ENCODE measurements at places on chromosomes 3 and 15.

DNA sequence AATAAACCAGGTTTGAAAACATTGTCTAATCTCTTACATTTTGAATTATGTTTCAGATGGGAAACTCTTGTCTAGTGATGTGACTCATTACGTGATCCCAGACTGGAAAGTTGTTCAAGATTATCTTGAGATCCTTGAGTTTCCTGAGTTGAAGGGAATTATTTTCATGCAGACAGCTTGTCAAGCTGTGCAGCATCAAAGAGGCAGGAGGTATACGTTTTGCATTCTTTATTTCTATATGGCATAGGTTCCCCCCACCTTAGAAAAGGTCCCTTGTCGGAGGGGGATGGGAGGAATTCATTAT is 1.5 kb downstream of the DIS3L start:
- DNase-seq: no peak

- no peak for DNase-seq
Measured at GRCh38 chr3:62562596-62562995, 189.2 kb upstream of the FEZF2 start.

DNA sequence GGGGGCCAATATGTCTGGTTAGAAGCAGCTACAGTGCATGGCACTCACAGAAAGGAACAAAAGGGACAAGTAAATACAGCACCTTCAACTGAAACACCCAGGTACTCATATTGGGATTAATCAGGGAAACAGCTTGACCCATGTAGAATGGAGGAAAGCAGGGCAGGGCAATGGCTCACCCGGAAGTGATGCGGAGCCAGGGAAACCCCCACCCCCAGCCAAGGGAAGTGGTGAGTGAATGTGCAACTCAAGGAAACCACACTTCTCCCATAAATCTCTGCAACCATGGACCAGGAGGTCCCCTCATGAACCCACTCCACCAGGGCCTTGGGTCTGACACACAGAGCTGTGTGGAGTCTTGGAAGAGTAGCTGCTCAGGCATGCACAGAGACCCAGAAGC is 117.1 kb downstream of the MTHFS start:
- no peak for DNase-seq

DNA sequence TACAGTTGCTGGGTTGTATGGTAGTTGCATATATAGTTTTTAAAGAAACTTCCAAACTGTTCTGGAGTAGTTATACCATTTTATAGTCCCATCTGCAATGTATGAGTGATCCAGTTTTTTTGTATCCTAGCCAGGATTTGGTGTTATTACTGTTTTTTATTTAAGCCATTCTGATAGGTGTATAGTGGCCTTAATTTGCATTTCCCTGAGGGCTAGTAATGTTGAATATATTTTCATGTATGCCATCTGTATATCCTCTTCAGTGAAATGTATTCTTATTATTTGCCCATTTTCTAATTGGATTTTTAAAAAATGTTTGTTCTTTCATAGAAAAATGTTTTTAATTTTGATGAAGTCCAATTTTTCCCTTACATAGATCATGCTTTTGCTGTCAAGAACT is 29.2 kb downstream of the PXK start:
- DNase-seq: no peak

DNA sequence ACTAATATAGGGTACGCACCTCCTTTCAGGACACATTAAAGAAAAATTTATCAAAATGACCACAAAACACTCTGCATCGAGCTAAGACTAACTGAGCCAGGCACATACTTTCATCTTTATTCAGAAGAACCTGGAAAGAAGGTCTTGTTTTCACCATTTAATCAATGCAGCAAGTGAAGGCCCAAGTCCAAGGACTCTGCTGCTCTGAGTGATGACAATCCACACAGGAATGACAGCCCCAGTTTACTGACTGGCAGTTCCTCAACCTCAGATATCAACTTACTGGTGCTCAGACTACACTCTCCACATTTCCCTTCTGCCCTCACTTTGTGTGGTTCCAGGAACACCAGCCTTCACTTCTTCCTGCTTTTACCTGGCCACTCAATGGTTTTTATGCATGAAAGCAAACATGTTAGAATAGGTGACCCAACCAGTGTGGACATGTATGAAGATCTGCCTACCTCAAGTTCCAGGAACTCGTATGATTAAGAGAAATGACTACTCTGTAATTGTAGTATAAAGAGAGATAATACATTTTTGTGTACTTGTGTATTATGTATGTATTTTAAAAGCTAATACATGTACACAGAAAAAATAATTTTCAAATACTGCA is 29.1 kb upstream of the RASA2 start:
- DNase-seq: no peak

GRCh38 chr3:124360563-124360962 is 368.6 kb upstream of the ROPN1 start:
- DNase-seq: no peak

DNA sequence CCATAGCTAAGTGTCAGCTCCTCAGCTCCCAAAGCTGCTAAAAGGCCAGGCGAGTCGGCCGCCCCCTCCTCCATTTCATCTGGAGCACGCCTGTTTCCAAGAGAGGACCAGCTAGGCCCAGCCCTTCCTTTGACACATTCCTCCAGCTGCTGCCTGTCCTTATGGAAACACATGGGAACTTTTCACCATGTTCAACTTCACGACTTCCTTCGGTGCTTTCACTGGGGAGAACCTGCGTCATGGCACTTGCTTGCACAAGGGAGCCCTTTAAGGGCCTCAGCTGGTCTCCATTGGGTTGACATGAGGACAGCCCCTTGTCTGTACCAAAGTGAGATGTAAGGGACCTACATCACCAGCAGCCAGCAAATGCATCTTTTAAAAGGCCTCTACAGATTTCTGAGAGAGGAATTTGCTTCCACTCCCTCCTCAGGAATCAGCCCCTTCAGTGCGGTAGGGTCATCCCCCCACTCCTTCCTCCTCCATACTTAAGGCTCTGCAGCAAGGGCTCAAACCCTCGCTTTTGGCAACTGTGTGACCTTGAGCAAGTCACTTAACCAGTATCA is 2.1 kb downstream of the MAGI1 start:
- DNase-seq: no peak

- no peak for DNase-seq
Measured at GRCh38 chr15:63559753-63560152, 37.4 kb upstream of the FBXL22 start.

DNA sequence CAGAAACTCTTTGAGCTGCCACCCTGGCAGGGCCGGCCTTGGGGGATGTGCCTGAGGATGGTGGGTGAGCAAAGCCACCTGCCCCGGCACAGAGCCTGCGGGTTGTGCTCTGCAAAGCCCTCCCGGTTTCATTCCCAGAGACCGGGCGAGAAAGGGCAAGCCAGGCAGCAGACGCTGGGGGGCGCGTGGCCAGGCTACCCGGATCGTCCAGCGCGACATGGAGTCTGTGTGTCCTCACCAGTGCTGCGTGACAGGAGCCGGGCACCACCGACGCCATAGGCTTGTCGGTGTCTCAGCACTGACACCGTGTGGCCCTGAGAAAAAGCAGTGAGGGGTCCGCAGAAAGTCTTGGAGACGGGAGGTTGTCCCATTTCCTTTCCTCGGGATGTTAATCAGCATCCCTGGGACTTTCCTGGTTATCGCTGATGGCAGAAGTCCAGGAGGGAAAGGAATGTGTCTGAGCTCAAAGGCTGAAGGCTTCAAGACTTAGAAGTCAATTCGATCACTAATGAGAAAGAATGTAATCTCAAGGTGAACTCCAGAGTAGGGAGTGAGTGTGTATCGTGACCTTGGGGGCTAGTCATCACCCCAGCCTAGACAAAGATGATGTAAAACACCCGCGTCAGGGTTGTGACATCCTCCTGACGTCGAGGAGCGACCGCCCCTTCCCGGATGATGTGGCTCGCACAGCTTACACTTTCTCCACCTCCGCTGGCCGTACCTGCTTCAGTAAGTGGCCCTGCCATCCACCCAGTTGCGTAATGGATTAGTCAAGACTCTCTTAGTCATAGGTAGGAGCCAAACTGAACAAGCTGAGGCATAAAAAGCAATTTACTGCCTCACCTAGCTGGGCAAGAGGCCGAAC is 36.3 kb upstream of the PLA2G4E start:
- DNase-seq: peak; percentile 65

GRCh38 chr3:157117206-157117605 is 42.7 kb downstream of the CCNL1 start:
- DNase-seq: no peak

DNA sequence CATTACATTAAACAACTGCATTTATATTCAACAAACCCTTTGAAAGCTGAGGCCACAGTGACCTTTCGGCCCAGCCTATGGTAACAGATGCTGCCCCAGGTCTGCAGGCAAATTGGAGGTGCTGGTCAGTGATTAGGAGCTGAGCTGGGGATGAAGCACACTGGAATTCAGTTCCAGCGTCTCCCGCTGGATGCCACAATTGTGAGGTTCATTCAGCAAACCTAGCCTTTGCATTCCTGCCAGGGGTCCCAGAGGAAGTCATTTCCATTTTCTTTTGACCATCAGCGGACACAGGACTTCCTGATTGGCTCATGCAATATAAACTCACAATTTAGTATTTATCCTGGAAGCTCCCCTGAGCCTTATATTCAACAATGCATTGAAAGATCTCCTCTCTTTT is 89.5 kb downstream of the IL20RB start:
- DNase-seq: no peak
